ENCODE measurements at places on chromosomes 16 and 17.

- DNase-seq, result no peak
Observed at GRCh38 chr16:70608521-70608920, 37.8 kb upstream of the IL34 start.

- no peak for DNase-seq
Observed at GRCh38 chr17:83100220-83100852, 20.9 kb downstream of the METRNL start.

- DNase-seq, result no peak
Observed at GRCh38 chr17:46124695-46125592, 68.3 kb downstream of the KANSL1 start.

DNA sequence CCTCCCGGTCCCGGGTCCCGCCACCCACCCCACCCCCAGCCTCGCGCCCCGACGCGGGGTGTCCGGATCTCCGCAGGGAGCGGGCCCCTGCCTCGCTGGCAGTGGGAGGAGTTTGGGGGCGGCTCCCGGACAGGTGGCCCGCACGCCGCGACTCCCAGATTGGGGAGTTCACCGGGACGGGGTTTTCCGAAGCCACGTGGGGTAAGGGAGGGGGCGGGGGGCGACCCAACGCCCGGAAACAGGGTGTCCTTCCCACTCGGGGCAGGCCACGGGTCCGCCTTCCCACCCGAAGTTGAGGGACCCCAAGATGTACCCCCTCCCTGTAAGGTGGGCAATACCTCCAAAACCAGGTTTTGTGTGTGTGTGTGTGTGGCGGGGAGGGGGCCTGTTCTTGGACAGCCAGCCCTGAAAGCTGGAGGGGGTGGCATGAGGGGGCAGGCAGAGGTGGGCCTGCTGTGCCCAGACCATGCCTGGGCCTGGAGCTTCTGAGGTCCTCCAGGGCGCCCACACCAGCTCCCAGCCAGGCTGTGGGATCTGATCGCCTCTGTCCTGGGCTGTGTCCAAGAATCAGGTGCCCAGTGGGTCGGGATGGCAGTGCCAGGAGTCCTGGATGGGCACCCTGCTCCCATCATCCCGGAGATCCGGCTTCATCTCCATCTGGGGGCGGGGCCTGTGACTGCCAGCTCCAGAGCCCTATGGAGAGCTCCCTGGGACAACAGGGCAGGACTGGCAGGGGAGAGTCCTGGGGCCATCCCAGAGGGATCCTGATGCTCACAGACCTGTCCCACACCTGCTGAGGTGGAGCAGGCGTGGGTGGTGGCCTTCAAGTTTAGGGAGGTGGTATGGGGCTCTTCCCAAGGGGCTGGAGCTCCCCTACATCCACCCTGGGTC lies 767 bp downstream of the SYNGR2 start:
- DNase-seq, result no peak

- DNase-seq, result no peak
Observed at GRCh38 chr16:80120899-80121521, 419.8 kb upstream of the DYNLRB2 start.
